ENCODE measurements at places on chromosomes 4 and X. TPM values are rescaled to one million over a fixed set of nuclear protein-coding genes. Genes with fewer than 3 reads are reported as not detected.

DNA sequence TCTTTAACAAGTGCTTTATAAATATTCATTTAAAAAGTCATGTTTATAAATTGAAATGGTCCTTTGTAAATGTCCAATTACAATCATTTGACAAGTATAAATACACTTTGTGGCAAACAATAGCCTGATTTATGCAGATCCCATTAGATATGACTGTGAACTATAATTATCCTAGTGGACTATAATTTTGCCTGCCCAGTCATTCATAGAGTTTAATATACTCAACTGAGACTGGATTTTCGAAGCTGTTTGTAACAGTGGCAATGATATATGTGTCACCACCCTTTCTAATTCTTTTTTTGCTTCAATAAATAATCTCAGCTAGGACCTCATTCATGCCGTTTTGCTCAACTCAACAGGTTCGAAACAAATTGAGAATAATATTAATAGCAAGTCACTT lies 732.0 kb downstream of the PCDH18 start:
- no peak for DNase-seq

GRCh38 chr4:142150483-142150882 lies 514.1 kb downstream of the IL15 start:
- DNase-seq, result no peak

DNA sequence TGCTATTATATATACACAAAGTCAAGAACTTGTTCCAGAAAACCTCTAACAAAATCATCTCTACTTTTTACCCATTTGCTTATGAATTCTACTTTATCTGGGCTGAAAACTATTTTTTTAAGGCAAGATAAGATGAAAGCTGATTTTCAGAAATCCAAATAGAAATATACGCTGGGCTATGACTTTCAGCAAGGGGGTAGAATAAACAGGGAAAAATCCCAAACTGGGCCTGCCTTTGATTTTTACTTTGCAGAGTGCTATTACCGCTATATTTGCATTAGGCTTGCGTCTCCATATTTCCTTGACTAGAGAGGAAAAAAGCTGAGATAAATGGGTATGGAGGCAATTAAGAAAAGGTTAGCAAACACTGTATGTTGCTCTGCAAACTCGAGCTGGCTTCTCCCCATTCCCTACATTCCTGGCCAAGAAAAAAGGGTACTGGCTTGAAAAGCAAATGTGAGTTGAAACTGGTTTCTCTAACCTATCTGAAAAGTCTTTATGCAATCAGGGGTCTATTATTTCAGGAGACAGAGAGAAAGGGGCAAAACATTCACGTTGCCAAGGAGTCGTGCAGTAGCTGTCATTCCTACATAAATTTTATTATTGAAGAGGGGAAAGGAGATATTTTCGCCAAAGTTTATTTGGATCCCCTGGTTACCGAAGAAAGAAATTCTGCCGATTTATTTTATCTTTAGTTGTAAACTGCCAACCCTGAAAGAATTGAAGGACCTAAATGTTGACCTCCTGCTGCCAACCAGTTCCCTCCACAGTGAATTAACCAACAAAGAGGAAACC lies 2.2 kb downstream of the TMEM47 start:
- DNase-seq, result no peak

GRCh38 chr4:98838977-98839618 lies 89.8 kb downstream of the EIF4E start:
- DNase-seq, result no peak

FAM199X gene
- polyA plus RNA-seq, result 17.1 TPM

All from sigmoid colon (tissue), 7 donors.